ENCODE measurements at places on chromosomes 4 and X. TPM values are rescaled to one million over a fixed set of nuclear protein-coding genes. Genes with fewer than 3 reads are reported as not detected.

MAB21L2 gene
- not detected for total RNA-seq

KCND1 gene
- 2.5 TPM for total RNA-seq

UBQLN2 gene
- total RNA-seq, result 33.0 TPM

DNA sequence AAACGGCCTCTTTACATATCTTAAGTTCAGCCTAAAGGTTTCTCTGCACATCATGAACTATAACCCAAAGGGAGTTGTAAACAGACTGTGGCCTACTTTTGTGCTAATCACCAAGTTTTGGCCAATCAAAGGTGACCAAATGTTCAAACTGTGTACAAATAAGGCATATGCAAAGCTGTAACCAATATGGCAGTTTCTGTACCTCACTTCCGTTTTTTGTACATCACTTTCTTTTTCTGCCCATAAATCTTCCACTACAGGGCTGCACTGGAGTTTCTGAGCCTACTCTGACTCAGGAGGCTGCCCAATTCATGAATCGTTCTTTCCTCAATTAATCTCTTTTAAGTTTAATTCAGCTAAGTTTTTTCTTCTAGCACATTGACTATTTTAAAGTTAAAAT, 318.7 kb downstream of the SLC7A11 start:
- no peak overlapping the region for H3K4me3 ChIP-seq
- no peak for DNase-seq
- H3K4me1 ChIP-seq, result no peaks in the 10 kb centered on the region
- no peak overlapping the region for H3K27ac ChIP-seq

DNA sequence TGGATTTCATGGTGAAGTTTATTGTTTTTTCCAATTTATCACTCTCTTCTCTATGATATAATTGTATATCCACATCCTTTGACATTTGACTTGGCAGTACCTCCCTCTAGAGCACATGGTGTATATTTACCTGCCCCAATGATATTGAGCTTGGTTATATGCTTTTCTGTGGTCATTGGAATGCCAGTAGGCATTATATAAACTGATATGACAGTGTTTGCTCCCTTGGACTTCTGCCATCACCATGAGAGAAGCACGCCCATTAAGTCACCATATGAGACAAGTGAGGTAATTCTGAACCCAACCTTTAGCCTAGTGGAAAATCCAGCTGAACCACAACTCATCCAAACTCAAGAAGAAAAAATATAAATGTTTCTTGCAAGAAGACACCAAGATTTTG, 2761.5 kb downstream of the ARAP2 start:
- H3K27ac ChIP-seq, result no peak overlapping the region
- no peaks in the 10 kb centered on the region for H3K4me1 ChIP-seq

DNA sequence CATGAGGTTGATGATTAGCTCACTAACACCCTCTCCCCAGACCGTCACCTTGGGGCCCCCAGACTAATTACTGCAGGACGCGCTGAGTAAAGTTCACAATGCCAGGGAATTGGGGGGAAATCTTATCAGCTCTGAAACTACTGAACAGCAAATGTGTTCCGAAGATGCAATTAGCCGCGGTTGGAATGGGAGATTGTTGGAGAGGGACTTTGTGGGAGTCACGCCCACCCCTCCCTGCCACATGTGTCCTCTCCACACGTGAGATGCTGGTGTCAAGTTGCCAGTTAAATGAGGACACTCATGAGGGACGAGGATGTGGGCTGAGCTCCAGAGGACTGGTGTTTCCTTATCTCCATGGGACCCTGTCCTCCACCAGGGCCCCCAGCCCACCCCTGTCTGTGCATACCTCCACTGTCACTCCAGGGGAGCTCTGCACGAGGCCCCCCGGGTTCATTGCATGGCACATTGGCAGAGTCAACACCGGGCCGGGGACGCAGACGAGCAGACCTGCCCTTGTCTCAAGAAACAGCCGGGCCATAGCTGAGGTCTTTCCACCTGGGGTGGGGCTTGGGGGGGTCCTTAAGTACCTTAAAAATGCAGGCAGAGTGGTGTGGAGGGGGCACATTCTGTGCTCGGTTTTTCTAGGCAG, 175.4 kb upstream of the PSAPL1 start:
- H3K4me3 ChIP-seq, result no peak overlapping the region
- no peak overlapping the region for H3K27ac ChIP-seq
- H3K36me3 ChIP-seq, result no peaks in the 10 kb centered on the region
- DNase-seq, result no peak

GRCh38 chrX:71292669-71293365, 8.7 kb upstream of the ITGB1BP2 start:
- no peaks in the 10 kb centered on the region for H3K27me3 ChIP-seq
- H3K27ac ChIP-seq, result no peak overlapping the region
- no peak overlapping the region for H3K4me3 ChIP-seq
- peaks cover 55% of the 10 kb centered on the region for H3K36me3 ChIP-seq
- H3K4me1 ChIP-seq, result peaks cover 13% of the 10 kb centered on the region

DNA sequence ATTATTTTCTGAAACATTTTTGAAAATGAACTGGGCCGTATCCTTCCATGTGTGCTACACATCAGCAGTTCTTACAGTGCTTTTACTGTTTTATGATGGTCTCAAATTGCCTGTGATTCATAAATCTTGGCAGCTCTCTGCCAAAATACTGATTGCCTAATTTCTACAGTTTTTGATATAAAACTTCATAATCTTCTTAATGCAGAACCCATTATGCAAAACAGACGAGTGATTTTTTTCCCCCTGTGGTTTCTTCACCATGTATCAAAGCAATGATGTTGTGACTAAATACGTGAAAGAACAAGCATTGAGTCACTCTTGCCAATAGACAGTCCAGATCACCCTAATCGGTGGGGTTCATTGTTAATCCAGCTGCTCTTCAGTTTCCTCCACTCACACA, 156.4 kb upstream of the WDR1 start:
- DNase-seq, result peak; percentile 4
- H3K4me3 ChIP-seq, result no peak overlapping the region
- peaks cover 2% of the 10 kb centered on the region for H3K4me1 ChIP-seq
- H3K27ac ChIP-seq, result no peak overlapping the region
- peaks cover 3% of the 10 kb centered on the region for H3K27me3 ChIP-seq
- no peaks in the 10 kb centered on the region for H3K36me3 ChIP-seq

DNA sequence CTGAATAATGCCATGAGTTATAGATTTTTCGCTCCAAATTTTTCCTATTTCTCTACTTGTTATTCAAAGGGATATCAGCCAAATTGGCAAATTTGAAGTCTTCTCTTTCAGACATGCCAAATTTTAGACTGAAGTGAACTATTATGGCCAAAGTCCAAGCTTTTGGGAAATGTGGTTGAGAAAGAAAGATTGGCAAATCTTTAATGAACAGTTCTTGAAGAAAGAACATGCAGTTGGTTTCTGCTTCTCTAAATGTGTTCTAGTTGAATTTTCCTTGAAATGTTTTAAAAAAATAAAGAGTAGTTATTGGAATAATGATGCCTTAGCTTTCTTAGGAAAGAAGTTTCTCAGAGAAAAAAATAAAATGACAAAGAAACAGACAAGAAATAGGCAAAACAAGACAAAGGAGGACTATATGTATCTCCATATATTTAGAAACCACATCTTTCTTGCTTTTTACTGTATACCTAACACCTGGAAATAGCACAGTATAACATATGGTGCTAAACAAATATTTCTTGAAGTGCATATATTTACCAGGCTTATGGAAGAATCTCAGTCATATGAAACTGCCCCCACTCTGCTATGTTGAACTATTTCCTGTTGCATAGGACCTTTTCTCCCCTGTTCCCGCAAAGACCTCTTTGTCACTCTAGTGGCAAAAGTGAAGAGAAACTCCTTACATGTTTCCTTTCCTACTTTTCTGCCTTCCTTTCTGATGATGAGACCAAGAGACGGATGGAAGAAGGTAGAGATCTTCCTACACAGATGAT, 250.0 kb downstream of the ARHGAP24 start:
- no peaks in the 10 kb centered on the region for H3K27me3 ChIP-seq
- no peak overlapping the region for H3K27ac ChIP-seq
- no peaks in the 10 kb centered on the region for H3K4me1 ChIP-seq

DNA sequence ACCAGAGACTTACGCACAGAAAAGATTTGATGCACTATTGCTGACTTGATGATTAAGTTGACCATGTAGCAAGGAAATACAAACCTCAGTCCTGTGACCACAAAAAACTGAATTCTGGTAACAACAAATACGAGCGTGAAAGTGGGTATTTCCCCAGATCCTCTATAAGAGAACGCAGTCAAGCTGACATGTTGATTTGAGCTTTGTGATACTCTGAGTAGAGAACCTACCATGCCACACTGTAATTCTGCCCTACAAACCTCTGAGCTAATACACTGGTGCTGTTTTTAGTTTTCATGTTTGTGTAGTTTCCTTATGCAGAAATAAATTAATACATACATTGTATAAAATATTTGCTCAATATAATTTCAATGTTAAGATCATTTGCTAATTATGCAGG, 565.6 kb upstream of the EPHA5 start:
- no peaks in the 10 kb centered on the region for H3K36me3 ChIP-seq
- DNase-seq, result no peak
- H3K4me3 ChIP-seq, result no peak overlapping the region
- H3K27me3 ChIP-seq, result no peaks in the 10 kb centered on the region
- no peak overlapping the region for H3K27ac ChIP-seq

DNA sequence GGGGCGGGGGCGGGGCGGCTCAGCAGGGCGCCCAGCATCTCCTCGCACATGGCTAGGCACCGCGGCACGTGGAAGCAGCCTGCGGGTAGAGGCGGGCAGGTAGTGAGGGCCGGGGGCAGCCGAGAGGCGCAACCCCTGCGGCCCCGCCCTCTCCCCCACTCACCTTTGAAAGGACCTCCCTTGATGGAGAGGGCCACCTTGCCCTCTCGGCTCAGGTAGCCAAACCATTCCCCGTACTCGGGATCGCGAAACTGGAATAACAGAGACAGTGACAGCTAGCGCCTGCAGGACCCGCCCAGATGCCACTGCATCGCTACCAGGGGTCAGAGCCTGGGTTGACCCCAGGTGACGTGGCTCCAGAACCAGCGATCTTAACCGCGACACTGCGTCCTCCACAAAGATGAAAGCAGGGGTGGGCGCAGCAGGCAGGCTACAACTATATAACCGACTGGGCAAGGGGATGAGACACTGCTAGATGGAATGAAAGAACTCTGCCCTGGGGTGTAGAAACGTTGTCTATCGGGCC, 552 bp upstream of the NAA10 start:
- no peaks in the 10 kb centered on the region for H3K27me3 ChIP-seq
- peak overlapping the region; percentile 68 for H3K27ac ChIP-seq
- H3K4me1 ChIP-seq, result peaks cover 42% of the 10 kb centered on the region
- DNase-seq, result no peak

GRCh38 chr4:124414276-124415040, 298.1 kb downstream of the ANKRD50 start:
- no peaks in the 10 kb centered on the region for H3K27me3 ChIP-seq
- no peak overlapping the region for H3K4me3 ChIP-seq
- H3K4me1 ChIP-seq, result no peaks in the 10 kb centered on the region
- H3K36me3 ChIP-seq, result no peaks in the 10 kb centered on the region

DNA sequence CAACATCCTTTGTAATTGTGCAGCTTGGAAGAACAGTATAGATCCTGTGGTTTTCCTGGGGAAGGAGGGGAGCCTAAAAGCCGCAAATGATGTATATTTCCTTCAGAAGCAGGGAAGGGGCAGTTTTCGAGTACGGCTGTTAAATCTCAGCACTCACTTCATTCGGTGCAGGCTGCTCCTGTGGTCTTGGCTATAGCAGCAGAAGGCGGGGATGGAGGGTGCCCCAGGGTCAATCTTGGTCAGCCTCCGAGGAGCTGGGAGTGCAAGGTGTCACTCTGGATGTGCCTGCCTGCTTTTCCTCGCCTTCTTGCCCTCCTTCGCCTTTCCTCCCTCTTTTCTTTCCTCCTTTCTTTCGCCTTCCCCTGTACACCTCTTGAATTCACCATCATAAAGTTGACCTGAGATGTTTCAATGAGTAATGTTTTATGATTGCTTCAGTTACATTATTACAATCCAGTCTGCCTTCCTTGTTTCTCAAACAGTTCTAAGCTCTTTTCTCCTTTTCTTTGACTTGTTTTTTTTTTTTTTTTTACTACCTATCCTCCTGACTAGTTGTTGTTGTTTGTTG, 101.6 kb downstream of the RELL1 start:
- no peaks in the 10 kb centered on the region for H3K36me3 ChIP-seq
- H3K27me3 ChIP-seq, result peaks cover 14% of the 10 kb centered on the region
- DNase-seq, result no peak
- H3K4me3 ChIP-seq, result no peak overlapping the region

DNA sequence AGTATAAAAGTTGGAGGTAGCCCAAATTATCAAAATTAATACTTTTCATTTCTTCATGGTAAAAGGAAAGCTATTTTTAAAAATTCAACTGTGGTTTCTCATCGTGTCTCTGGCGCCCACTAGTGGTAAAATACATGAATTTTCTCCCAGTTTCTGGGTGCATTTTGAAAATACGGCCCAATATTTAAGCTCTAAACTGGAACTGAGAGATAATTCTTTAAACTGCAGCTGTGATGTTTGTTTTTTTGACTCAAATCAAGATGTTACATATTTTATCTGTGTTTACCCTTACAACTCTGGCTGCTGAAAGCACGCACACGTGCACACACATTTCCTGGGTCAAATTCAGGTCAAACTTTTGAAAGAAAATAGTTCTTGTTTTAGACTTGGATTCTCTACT, 123.9 kb upstream of the ACSL4 start:
- H3K4me3 ChIP-seq, result no peak overlapping the region
- DNase-seq, result peak; percentile 9
- no peaks in the 10 kb centered on the region for H3K27me3 ChIP-seq
- H3K27ac ChIP-seq, result no peak overlapping the region
- H3K36me3 ChIP-seq, result no peaks in the 10 kb centered on the region

DNA sequence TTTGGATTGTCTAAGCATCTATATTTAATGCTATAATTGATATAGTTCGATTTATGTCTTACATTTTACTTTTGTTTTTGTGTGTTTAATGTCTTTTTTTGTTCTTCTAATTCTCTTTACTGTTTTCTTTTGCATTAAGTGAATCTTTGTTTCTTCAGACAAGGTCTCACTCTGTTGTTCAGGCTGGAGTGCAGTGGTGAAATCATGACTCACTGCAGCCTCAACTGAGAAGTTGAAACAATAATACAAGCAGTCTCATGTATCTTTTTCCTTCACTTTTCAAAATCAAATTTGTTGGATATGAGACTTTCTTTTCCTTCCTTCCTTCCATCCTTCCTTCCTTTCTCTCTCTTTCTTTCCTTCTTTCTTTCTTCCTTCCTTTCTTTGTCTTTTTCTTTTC, 1401.6 kb downstream of the ADGRL3 start:
- H3K27me3 ChIP-seq, result no peaks in the 10 kb centered on the region
- H3K36me3 ChIP-seq, result no peaks in the 10 kb centered on the region
- no peaks in the 10 kb centered on the region for H3K4me1 ChIP-seq
- H3K4me3 ChIP-seq, result no peak overlapping the region

- H3K4me1 ChIP-seq, result no peaks in the 10 kb centered on the region
- no peak overlapping the region for H3K27ac ChIP-seq
- no peak overlapping the region for H3K4me3 ChIP-seq
Measured at GRCh38 chr4:173013232-173013930, 155.2 kb upstream of the GALNT7 start.

- H3K36me3 ChIP-seq, result no peaks in the 10 kb centered on the region
- no peak overlapping the region for H3K27ac ChIP-seq
- H3K27me3 ChIP-seq, result no peaks in the 10 kb centered on the region
- no peak overlapping the region for H3K4me3 ChIP-seq
Measured at GRCh38 chr4:35695003-35695402, 549.3 kb downstream of the ARAP2 start.
